NCI-H2081 treated with DMSO at 0.1 percent for 48 hours (cell line): ENCODE measurements at places on chromosomes 3 and 15.

- DNase-seq, result no peak
Observed at GRCh38 chr3:190618330-190619030, 104.6 kb downstream of the IL1RAP start.

- DNase-seq, result no peak
Observed at GRCh38 chr15:100560323-100560722, 31.6 kb upstream of the CERS3 start.

GRCh38 chr3:124147429-124147828 is 155.5 kb upstream of the ROPN1 start:
- DNase-seq, result no peak

- DNase-seq, result no peak
Observed at GRCh38 chr3:38235466-38235865, 30.1 kb upstream of the SLC22A13 start.

- no peak for DNase-seq
Observed at GRCh38 chr3:46857485-46858341, 5.5 kb downstream of the MYL3 start.

DNA sequence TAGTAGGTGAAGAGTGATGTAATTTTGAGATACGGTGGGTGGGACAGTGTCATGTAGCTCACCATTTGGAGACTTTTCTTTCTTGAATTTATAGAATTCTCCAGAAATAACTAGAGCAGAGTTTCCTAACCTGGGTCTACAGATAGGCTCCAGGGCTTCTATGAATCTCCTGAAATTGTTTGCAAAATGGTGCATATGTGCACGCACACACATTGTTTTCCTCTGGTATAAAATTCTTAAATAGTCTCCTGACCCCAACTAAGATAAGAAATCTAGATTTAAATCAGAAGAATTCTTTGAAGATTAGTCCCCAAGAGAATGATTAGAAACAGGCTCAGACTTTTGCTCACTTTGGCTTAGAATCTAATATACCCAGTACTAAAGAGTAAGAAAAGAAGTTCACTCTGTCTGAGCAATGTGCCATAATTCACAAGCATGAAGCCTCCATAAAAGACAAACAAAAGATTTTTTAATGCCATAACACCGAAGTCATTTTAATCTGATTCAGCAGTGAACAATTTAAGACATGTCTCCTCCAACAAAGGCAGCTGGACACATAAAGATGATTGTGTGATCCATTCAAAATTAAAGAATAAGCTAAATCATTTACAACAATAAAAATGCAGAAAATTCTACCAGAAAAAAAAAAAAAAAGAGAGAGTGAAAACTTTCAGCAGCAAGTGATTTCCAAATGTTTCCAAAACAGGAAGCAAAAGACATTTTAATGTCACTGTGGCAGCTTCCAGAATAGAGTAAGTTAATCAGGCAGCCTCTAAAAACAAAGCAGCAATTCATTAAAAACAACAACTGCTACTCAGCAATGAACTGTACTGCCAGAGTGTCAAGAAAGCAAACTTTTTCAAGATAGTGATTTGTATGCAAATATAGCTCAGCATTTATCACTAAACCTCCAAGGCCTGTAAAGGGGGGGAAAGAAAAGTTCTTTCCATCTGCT is 975.5 kb upstream of the CFAP20DC start:
- DNase-seq, result no peak

DNA sequence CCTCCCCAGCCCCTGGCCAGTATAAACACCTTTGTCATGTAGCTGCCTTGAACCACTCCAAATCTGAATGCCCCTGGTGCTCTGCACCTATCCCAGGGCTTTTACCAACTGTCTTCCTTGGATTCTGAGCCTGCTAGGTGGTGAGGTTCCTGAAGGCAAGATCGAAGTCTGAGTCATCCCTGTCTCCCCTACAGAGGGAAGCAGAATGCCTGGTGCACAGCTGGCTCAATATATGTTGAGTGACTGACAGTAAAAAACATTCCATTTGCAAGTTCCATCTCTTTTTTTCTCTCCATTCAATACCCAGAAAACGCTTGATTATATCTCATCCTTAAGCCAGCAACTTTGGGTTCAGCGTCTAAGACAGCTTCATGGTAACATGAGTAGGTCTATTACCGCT is 24.7 kb downstream of the SLC24A1 start:
- DNase-seq, result no peak

DNA sequence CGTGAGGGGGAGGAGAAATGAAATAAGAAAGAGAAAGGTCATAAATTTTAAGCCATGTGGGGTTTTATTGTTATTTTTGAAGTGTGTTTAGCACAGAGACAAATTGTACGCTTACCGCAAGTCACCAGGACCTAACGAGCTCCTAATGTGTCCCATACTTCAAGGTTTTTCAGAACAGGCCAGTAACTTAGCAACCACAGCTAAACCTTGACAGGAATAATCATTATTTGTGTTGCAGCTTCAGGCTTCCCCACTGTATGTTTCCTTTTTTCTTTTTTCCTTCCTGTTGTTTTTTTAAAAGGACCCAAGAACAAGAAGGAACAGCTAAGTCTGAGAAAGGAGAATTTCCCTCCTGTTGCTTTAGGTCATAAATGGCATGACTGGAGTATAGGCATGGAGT is 160.8 kb downstream of the TUSC7 start:
- no peak for DNase-seq

DNA sequence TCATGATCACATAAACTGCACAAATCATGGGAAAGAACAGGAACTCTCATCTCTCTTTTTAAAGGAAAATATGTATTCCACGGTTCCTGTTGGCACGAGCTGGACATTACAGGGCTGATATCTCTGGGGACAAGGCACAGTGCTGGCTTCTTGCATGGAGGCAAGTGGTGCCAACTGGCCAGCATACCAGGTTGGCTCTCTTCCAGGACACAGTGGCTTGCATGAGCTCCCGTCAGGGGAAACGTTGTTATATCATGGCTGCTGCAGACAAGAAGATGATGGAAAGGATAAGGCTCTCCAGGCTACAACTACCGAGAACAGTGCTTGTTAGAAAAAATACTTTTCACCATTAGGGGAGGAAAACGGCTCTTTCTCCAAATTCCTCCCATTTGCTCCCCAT is 283.9 kb downstream of the RORA start:
- no peak for DNase-seq

DNA sequence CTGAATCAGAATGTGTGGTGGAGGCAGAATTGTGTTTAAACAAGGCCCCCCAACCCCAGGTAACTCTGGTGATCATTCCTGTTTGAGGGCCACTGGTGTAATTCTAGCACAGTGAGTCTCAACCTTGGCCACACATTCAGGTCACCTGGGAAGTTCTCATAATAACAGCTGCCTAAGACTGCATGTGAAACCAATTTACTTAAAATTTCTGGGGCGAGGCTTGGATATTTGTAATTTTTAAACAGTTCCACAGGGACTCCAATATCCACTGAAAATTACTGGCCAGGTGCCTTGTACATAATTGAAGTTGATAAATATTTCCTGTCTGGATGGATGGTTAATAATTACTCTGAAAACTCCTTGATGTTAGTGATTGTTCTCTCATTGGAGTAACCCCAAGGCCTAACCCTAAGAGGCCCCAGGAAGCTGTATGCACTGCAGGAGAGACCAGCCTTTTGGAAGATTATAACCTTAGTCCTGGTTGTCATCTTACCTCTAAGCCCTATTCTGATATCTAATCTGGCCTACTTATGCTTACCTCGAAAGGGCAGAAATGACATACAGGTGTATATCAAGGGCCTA is 25.7 kb upstream of the EPHB1 start:
- no peak for DNase-seq

DNA sequence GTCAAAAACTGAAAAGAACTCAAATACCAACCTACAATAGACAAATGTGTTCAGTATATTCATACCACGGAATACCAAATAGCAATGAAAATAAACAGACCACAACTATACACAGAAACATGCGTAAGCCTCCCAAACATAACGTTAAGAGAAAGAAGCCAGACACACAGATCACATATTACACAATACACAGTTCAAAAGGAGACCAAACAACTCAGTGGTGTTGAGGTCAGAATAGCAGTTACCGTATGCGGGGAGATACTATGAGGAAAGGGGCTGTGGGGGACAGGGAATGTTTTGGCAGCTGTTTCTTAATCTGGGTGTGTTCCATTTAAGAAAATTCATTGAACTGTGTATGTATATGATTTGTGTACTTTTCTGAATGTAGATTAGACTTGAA is 6.6 kb downstream of the OSBPL10 start:
- DNase-seq, result no peak

DNA sequence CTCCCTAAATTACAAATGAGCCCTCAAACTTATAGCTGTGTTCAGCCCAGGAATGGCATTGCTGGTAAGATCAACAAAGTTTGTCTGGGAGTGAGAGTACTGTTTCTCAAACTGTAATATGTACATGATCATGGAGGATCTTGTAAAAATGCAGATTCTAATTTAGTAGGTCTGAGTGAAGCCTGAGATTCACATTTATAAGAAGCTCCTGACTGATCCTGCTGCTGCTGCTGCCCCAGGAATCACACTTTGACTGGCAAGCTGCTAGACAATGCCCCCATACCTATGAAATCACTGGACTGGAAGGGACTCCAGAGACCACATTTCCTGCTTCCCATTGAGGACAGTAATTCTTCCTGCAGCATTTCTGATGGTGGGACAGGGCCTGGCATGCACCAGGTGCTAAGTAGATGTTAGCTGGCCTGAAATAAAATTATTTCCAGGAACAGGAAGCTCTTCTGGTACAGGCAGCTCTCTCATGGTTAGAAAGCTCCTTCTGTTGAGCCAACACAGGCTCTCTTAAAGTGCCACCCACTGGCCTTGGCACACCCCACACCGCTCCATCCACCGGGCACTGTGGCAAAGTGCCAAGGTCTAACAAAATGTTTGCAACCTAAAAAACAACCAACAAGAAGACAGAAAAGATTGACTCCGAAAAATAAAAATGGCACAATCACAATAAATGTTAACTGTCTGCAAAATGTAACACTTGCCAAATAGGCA is 36.7 kb upstream of the ZNF710 start:
- no peak for DNase-seq

GRCh38 chr15:100897221-100898151 is 17.9 kb downstream of the ALDH1A3 start:
- no peak for DNase-seq

DNA sequence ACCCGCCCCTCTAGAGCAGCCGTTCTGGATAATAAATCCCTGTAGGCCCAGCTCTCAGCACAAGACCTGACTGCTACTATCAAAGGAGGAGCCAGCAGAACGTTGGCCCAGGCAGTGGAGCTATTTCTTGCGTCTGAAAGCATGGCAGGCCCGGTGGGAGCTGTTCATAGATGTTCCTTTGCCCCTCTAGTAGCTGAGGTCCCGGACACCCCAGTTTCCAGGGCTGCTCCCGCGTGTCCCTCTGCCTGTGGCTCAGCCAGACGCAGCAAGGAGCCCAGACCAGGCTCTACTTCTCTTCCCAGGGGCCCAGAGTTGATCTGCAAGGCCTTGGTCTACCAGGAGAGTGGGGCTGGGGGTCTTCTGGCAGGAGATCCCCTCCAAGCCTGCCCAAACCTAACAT is 76.1 kb downstream of the FAM174B start:
- no peak for DNase-seq

- DNase-seq, result no peak
Observed at GRCh38 chr15:58572521-58572920, 140.7 kb downstream of the LIPC start.

GRCh38 chr3:125651244-125651643 is 55.9 kb upstream of the OSBPL11 start:
- DNase-seq, result no peak

DNA sequence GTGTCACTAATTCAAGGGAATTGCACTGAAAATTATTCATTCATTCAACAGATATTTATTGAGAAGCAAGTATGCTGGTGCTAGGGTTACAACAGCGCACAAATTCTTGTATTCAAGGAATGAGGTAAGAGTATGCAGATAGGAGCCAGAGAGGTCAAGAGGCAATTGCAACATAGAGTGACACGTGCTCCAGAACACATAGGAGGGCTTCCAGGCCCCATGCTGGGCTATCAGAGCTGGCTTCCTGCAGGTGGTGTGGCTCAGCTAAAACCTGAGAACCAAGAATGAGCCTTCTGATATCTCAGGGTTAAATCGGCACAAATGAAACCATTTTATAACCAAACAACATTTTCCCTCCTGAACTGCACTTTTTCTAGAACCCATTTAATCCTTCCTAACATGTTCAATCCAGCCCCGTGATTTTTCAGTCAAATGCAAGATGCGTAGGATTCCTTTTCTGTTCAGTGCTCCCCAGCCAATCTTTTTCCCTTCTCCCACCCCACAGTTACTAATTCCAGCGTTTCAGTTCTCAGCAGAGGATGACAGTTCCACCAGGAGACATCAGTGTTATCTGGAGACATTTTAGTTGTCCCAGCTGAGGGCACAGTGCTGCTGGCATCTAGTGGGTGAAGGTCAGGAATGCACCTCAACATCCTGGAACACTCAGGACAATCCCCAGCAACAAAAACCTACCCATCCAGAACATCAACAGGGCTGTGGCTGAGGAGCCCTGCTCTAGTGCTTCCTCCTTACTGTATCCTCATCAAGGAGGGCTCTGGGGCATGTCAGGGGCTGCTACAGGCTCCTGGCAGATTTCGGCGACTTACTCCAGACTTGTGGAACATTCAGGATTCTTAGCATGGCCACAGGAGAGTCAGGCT is 13.1 kb downstream of the CCR5AS start:
- DNase-seq, result no peak

DNA sequence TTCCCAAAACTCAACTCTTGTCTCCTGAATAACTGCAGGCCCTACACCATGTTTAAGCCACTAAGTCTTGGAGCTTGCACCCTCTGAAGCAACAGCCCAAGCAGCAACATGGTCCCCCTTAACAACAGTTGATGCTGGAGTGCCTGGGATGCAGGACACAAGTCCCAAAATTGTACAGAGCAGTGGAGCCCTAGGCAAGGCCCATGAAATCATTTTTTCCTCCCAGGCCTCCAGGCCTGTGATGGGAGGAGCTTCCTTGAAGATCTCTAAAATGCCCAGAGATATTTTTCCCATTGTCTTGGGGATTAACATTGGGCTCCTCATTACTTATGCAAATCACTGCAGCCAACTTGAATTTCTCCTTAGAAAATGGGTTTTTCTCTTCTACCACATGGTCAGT is 311.9 kb upstream of the EPHA3 start:
- no peak for DNase-seq

GRCh38 chr3:72274493-72275330 is 489.8 kb upstream of the PROK2 start:
- DNase-seq, result no peak

DNA sequence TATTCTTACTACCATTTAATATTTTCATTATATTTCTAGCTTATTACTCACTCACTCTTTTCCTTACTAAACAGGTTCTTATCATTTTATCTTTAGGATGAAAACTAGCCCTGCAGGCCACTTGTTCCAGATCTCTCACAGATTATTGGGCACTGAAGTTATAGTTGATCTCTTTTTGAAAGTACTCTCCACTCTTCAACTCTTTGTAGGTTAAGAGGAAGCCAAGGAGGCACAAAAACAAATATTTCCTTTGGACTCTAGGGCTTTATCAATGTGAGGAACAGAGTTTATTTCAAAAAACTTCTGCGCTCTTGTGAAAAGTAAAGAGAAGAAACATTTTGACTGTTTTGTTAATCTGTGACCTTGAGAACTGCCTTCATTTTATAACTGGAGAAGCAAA is 96.0 kb upstream of the NPHP3 start:
- DNase-seq, result no peak

GRCh38 chr3:60584250-60584649 is 667.0 kb downstream of the FHIT start:
- no peak for DNase-seq
